ENCODE measurements at places on chromosomes 16 and 17.
A peak's percentile ranks its signal among the peaks of the same experiment; 100 is the strongest.

- H3K4me3 ChIP-seq = peak overlapping the region; percentile 96
- no peaks in the 10 kb centered on the region for H3K27me3 ChIP-seq
- H3K4me1 ChIP-seq = peaks cover 16% of the 10 kb centered on the region
- peak; percentile 72 for DNase-seq
Observed at GRCh38 chr16:30949650-30950515, 1.0 kb downstream of the ORAI3 start.

DNA sequence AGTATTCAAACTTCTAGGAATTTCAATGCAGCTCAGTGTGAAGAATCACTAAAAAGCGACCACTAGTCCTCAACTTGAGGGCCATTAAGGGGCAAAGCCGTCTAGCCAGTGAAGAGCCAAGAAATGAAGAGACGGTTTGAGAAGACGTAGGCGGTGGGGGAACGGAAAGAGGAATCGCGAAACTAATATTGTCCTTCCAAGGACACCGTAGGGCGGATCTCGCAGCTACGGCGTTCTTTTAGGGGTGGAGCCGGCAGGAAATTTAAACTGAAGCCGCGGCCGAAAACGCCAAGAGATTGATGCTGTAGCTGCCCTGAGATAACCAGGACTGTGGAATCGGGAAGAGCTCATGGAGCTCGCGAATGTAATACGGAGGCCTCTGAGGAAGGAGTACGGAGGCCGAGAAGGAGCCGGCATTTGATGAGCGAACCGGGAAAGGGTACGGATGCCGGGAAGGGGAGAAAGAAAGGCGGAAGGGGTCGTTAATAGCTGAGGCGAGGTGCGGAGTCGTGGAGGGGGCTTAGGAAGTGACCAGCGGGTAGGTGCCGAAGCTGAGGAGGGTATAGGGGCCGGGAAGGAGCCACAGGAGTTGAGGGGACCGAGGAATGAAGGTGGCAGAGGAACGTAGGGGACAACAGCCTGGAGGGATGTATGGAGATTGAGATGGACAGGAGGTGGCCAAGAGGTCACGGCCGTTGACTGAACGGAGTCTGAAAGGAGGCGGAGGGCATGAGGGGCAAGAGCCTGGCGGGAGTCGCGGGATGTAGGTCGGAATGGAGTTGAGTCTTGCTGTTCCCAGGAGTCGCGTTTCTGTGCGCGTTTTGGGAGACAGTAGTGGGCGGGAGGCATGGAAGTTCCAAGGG, at the start of gene DBF4B:
DBF4B (plus strand) TSS at position 265 of the 863 bp plus-strand sequence; CDS start at position 421, 156 bp downstream.
- H3K4me1 ChIP-seq = peaks cover 5% of the 10 kb centered on the region
- H3K36me3 ChIP-seq = peaks cover 2% of the 10 kb centered on the region
- H3K4me3 ChIP-seq = no peak within 1 kb of the TSS
- H3K27me3 ChIP-seq = peaks cover 7% of the 10 kb centered on the region
- DNase-seq = peak; percentile 83

GRCh38 chr17:82072827-82073226, 7.2 kb upstream of the DUS1L start:
- peaks cover 8% of the 10 kb centered on the region for H3K27me3 ChIP-seq
- H3K27ac ChIP-seq = no peak overlapping the region
- DNase-seq = no peak
- H3K36me3 ChIP-seq = no peaks in the 10 kb centered on the region
- H3K4me3 ChIP-seq = no peak overlapping the region
- H3K4me1 ChIP-seq = no peaks in the 10 kb centered on the region

GRCh38 chr17:1792495-1793446, 30.9 kb downstream of the SERPINF1 start:
- H3K4me3 ChIP-seq = no peak overlapping the region

- peaks cover 43% of the 10 kb centered on the region for H3K4me1 ChIP-seq
- peaks cover 11% of the 10 kb centered on the region for H3K36me3 ChIP-seq
- H3K4me3 ChIP-seq = peak overlapping the region; percentile 45
Observed at GRCh38 chr17:48293319-48294019, 136.5 kb downstream of the SKAP1 start.

GRCh38 chr16:11350921-11351335, 5.7 kb downstream of the RMI2 start:
- peaks cover 40% of the 10 kb centered on the region for H3K36me3 ChIP-seq
- H3K4me3 ChIP-seq = no peak overlapping the region
- H3K27me3 ChIP-seq = no peaks in the 10 kb centered on the region
- DNase-seq = no peak
- H3K4me1 ChIP-seq = peaks cover 63% of the 10 kb centered on the region

GRCh38 chr16:54152362-54153239, 134.0 kb downstream of the IRX3 start:
- DNase-seq = no peak
- no peak overlapping the region for H3K4me3 ChIP-seq
- H3K27ac ChIP-seq = no peak overlapping the region
- peaks cover 2% of the 10 kb centered on the region for H3K27me3 ChIP-seq

GRCh38 chr16:11698271-11698689, 30.0 kb downstream of the SNN start:
- DNase-seq = no peak
- no peaks in the 10 kb centered on the region for H3K27me3 ChIP-seq

GRCh38 chr16:78122774-78123315, 23.4 kb downstream of the WWOX start:
- peaks cover 3% of the 10 kb centered on the region for H3K36me3 ChIP-seq
- no peaks in the 10 kb centered on the region for H3K27me3 ChIP-seq
- peaks cover 3% of the 10 kb centered on the region for H3K4me1 ChIP-seq
- H3K27ac ChIP-seq = peak overlapping the region; percentile 65
- DNase-seq = no peak
- no peak overlapping the region for H3K4me3 ChIP-seq

DNA sequence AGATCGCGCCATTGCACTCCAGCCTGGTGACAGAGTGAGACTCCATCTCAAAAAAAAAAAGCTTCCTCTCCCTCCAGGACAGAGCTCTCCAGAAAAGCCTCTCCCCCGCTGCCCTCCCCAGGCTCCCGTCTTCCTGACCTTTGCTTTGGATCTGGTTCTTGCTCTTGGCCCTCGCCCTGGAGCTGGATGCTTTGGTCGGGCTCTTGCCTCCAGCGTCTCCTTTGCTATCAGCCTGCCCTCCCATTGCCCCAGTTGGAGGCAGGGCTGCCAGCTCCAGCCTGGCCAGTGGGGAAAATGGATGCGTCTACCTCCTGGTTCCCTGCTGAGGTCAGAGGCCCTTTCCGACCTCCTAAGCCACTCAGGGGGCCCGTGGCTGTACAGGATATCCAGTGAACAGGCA, 35.9 kb downstream of the TRARG1 start:
- no peak overlapping the region for H3K27ac ChIP-seq
- no peaks in the 10 kb centered on the region for H3K36me3 ChIP-seq
- H3K4me3 ChIP-seq = no peak overlapping the region
- H3K27me3 ChIP-seq = peaks cover 7% of the 10 kb centered on the region
- no peak for DNase-seq

DNA sequence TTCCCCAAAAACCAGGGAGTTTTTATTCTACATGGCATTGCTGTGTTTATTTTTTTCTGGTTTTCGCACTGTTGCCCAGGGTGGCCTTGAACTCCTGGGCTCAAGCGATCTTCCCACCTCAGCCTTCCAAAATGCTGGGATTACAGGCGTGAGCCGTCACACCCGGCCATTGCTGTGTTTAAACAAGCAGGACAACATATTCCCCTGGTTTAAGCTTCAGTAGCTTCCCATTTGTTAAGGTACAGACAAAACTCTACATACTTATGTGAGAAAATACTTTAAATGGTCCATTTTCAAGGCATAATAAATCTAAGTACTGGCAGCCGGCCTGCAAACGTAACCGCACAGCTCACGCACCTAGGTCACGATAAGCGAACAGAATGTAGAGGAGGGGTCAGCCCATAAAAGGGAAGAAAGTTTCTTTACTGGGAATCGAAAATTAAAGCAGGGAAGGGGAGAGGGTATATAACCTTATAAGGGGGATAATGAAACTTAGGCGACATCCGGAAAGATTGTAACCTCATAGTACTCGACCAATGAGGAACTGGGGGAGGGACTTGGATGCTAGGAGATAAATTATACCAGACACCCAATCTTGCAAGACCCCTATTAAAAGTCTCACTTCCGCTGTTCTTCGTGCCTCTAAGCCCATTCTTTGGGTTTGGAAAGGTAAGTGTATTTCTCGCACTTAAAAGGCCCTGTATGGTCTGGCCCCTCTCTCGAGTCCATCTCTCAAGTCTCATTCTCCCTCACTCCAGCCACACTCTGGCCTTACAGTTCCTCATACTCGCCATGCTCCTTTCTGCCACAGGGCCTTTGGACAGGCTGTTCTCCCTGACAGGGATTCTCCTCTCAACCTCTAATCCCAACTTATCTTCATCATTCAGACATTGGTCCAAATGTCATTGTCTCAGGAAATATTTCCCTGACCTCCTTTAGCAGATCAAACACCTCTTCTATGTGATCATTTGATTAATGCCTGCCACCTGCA, 59.2 kb downstream of the TEX14 start:
- H3K27ac ChIP-seq = no peak overlapping the region
- H3K4me3 ChIP-seq = no peak overlapping the region
- H3K36me3 ChIP-seq = no peaks in the 10 kb centered on the region
- DNase-seq = no peak
- peaks cover 8% of the 10 kb centered on the region for H3K4me1 ChIP-seq

DNA sequence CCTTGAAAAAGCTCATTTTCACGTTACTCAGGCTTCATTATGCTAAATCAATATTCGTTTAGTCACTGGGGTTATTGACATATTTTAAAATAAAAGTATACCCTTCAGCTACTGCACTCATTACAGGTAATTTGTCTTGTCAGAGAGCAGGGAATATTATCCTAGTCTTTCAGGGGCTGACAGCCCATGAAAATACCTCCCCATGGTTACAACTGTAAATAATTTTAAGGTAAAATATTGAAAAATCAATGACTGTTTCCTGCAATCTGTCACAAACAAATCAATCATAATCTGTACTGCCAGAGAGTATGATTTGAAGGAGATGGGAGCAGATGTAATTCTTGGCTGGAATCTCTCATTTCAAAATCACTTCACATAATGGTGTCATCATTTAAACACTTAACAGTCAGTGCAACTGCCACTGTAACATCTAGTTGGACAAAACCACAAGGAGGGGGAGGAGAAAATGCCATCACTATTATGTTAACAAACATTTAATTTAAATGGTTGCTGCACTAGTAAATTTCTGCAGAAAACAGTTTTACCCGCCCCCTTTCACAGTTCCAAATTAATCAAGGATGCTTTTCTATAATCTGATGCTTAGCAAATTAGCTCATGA, 9.3 kb upstream of the IRX5 start:
- H3K4me1 ChIP-seq = no peaks in the 10 kb centered on the region
- H3K4me3 ChIP-seq = no peak overlapping the region
- peaks cover 22% of the 10 kb centered on the region for H3K27me3 ChIP-seq
- no peaks in the 10 kb centered on the region for H3K36me3 ChIP-seq

GRCh38 chr16:87895641-87896141, 26.4 kb upstream of the SLC7A5 start:
- DNase-seq = peak; percentile 93
- H3K4me1 ChIP-seq = peaks cover 43% of the 10 kb centered on the region
- H3K27me3 ChIP-seq = no peaks in the 10 kb centered on the region
- H3K36me3 ChIP-seq = no peaks in the 10 kb centered on the region

GRCh38 chr16:31298958-31299357, 39.2 kb downstream of the ITGAM start:
- H3K36me3 ChIP-seq = peaks cover 7% of the 10 kb centered on the region
- H3K27me3 ChIP-seq = peaks cover 13% of the 10 kb centered on the region
- no peak overlapping the region for H3K27ac ChIP-seq
- no peak for DNase-seq

GRCh38 chr16:27972500-27972899, 91.0 kb downstream of the GSG1L start:
- H3K27me3 ChIP-seq = peaks cover 3% of the 10 kb centered on the region
- H3K27ac ChIP-seq = no peak overlapping the region
- H3K4me3 ChIP-seq = no peak overlapping the region
- peak; percentile 14 for DNase-seq
- H3K4me1 ChIP-seq = no peaks in the 10 kb centered on the region

GRCh38 chr16:10202649-10203048, 20.4 kb upstream of the GRIN2A start:
- no peaks in the 10 kb centered on the region for H3K4me1 ChIP-seq
- no peaks in the 10 kb centered on the region for H3K36me3 ChIP-seq
- no peaks in the 10 kb centered on the region for H3K27me3 ChIP-seq
- no peak overlapping the region for H3K27ac ChIP-seq
- no peak overlapping the region for H3K4me3 ChIP-seq

- H3K4me3 ChIP-seq = peak overlapping the region; percentile 93
- DNase-seq = no peak
- peaks cover 11% of the 10 kb centered on the region for H3K36me3 ChIP-seq
- H3K4me1 ChIP-seq = peaks cover 35% of the 10 kb centered on the region
Observed at GRCh38 chr17:47895347-47895855, 635 bp upstream of the SP2 start.

Measured in T-helper 2 cell treated with Interferon-gamma antibody and Interleukin-4, amounts not matched to agents 5 μg/mL and 100 μg/mL, for 36 hours (primary cell).